ENCODE measurements at places on chromosomes 3 and 15.

DNA sequence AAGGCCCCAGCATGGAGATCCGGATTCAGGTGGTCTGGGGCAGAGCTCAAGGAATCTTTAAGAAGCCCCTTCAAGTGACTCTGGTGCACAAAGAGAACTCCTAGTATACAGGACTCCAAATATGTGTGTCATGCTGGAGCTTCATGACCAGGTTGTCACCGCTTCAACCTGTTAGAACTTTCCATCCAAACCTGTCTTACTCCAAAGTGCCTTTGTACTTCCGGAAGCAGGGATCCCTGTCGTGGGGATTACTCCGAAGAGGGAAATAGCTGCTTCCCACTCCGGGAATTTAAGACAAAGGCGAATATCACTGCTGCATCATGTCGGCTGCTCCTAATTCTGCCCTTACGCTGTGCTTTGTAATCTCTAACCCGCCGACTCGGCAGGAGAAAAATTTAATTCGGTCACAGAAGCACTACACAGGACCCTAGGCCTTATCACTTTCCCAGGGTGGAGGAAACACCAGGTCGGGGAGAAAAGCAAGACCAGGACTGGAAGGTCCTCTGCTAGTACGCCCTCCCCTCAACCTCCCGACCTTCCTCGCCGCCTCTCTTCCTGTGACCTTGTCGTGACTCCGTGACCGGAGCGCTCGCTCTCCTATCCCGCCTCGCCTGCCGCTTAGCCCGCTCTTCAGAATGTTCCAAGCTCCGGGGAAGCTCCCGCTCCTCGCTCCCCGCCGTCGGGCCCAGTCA, 730 bp downstream of the HIGD1A start:
- DNase-seq: peak; percentile 29

GRCh38 chr3:149603126-149604074, 54.4 kb downstream of the WWTR1 start:
- no peak for DNase-seq

DNA sequence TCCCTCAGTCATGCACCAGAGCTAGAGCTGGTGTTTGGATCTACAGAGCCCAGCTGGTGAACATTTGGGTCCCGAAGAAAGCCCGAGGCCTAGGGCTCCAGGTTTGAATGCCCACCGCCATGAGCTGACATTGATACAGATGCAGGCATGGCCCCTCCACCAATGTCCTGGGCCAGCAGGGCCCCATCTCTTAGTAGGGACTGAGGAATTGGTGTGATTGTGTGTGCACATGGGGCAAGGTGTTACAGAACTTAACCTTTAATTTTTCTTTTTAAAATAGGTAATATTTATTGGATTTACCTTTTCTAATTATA, 11.0 kb downstream of the PODXL2 start:
- DNase-seq: no peak

- DNase-seq: no peak
Measured at GRCh38 chr3:156285626-156286025, 165.2 kb downstream of the KCNAB1 start.

DNA sequence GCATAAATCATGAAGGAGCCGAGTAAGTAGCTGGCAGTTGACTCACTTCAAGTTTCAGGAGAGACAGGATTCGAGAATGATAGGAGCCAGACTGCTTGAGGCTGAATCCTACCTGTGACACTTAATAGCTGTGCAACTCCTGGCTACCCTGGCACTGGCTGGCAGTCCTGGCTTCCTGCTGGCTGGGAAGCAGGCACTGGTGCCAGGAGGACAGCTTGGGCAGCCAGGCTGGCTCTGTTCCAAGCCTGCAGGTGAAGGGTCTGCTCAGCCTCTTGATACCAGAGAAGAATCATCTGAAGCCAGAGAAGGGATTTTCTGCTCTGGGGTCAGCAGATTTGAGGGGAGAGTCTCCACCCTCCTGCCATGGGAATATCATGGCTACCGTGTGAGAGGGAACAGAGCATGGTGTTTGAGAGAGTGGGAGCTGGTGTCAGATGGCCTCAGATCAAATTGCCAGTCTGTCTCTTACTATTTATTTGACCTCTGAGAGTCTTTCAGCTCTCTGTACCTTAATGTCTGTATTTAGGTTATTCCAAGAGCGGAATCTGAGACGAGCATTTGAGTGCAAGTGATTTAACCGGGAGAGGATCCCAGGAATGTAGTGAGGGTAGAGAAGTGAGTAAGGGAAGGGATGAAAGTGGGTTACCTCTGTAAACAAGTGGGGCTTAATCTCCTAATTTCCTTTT, 4.4 kb upstream of the XIRP1 start:
- no peak for DNase-seq

DNA sequence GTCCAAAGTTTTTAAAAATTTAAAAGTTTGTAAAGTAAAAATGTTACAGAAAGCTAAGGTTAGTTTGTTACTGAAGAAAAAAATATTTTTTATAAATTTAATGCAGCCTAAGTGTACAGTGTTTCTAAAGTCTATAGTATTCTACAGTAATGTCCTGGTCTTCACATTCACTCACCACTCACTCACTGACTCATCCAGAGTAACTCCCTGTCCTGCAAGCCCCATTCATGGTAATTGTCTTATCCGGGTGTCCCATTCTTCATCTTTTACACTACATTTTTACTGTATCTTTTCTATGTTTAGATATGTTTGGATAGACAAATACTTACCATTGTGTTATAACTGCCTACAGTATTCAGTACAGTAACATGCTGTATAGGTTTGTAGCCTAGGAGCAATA, 36.7 kb upstream of the ATP10A start:
- DNase-seq: no peak

DNA sequence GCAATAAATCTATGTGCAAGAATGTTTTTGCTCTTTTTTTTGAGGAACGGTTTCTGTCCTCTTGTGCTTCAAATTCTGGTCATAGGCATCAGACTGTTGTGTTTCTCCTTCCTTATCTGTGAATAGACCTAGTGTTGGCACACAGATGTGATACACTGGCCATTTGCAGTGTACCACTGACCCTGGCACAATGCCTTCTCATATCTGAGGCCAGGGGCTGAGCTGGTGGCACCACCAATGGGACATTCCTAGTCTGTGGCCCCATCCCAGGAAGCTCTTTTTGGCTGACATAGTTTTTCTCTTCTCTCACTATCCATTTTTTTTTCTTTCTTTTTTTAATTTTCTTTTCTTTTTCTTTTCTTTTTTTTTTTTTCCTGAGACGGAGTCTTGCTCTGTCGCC, 40.4 kb downstream of the SH3GL3 start:
- no peak for DNase-seq

GRCh38 chr3:29611252-29611651, 330.4 kb downstream of the RBMS3 start:
- DNase-seq: no peak

DNA sequence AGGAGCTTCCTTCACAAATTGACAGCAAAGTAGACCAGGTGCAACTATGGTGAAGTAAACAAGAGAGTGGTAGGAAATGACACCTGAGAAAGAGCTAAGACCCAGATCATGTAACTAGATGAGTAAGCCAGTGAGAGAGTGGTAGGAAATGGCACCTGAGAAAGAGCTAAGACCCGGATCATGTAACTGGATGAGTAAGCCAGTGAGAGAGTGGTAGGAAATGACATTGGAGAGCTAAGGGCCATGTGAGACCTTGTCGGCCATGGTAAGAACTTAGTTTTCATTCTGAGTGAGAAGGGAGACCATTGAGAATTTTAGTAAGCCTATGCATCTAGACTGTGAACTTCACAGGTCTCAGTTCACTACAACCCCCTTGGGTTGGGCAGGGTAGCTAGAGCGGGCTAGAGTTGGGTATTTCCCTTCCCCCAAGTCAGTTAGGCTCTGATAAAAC, 5.4 kb upstream of the SENP7 start:
- DNase-seq: peak; percentile 86

- no peak for DNase-seq
Measured at GRCh38 chr3:23761440-23761896, 44.3 kb upstream of the UBE2E1 start.

DNA sequence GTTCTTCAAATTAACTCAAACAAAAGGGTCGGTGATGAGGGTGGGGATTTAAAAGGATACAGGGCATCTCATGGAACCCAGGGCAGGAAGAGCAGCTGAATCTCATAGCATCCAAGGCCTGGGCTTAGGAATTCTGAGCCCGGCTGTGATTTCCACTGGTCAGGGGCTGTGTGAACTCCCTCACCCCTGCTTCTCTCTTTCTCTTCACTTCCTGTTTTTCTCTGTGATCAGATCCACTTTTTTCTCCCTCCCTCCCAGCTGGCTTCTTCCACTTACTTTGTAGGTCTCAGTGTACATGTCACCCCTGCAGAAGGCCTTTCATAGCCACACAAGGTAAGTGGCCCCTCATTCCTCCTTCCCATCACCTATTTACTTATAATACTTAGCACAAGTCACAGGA, 68.2 kb upstream of the CORO2B start:
- DNase-seq: no peak

GRCh38 chr15:39040861-39041260, 476.2 kb upstream of the RASGRP1 start:
- no peak for DNase-seq

GRCh38 chr3:40396406-40396805, 9.4 kb downstream of the ENTPD3 start:
- no peak for DNase-seq

- DNase-seq: no peak
Measured at GRCh38 chr15:90465930-90466567, 63.7 kb upstream of the CRTC3 start.

- no peak for DNase-seq
Measured at GRCh38 chr3:23116081-23116837, 86.9 kb upstream of the UBE2E2 start.

DNA sequence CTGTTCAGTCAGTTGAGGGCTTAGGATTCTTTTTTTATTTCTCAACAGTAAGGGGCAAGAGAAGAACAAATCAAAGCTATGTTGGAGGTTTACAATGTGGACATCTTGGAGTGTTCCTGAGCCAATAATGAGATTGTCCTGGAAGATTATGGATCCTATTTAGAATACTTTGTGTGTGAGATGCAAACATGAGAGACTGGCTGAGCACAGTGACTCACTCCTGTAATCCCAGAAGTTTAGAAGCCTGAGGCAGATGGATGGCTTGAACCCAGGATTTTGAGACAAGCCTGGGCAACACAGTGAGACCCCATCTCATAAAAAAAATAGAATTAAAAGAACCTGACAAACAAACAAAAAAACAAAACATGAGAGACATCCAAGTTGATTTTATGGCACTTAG, 351.6 kb downstream of the GAP43 start:
- no peak for DNase-seq

GRCh38 chr3:124419303-124419702, 310.9 kb upstream of the UMPS start:
- no peak for DNase-seq

GRCh38 chr3:136350557-136350956, 100.4 kb downstream of the PCCB start:
- DNase-seq: no peak

DNA sequence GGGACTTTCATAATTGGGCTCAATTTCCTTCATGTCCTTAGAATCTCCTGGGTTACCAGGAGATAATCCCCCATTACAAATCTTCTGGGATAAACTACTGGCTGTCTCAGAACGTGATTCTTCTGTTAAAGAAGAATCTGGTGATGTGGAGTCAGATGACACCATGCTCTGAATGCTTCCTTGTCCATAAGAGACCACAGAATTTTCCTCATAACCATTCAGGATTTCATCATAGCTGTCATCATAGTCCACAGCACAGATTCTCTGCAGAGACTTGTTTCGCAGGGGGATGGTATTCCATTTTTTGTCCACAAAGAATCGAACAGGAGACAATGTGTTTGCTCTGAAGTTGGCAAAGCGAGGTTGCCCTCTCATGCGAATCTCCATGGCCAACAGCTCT, 109.8 kb upstream of the TSPAN3 start:
- DNase-seq: no peak

DNA sequence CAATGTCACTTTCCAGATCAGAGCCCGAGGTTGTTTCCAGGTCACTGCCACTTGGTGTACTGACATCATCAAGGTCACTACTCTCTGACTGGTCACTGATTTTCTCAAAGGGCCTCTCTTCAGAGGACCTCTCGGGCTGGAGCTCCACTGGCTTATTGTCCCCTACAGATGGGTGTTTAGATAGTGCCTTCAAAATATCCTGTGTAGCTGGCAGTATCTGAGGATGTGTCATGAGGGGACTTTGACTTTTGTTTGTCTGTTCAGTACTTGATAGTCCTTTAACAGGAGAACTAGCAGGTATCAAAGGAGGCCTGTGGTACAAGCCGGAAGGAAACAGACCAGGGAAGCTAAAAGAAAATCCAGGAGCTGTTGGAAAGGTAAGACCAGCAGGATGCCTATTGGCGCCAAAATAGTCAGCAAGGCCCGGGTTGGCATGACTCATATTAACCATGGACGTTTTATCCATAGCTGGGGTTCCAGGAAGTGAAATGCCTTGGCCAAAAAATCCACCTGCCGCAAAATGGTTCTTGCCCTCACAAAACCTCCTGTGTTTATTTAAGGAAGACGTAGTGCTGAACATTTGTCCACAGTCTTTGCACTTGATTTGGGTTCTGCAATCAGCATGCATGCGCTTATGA, 547.3 kb downstream of the MECOM start:
- DNase-seq: no peak

GRCh38 chr15:74245342-74245931, 9.3 kb downstream of the CCDC33 start:
- DNase-seq: no peak

GRCh38 chr3:107488942-107489341, 33.8 kb upstream of the BBX start:
- no peak for DNase-seq

DNA sequence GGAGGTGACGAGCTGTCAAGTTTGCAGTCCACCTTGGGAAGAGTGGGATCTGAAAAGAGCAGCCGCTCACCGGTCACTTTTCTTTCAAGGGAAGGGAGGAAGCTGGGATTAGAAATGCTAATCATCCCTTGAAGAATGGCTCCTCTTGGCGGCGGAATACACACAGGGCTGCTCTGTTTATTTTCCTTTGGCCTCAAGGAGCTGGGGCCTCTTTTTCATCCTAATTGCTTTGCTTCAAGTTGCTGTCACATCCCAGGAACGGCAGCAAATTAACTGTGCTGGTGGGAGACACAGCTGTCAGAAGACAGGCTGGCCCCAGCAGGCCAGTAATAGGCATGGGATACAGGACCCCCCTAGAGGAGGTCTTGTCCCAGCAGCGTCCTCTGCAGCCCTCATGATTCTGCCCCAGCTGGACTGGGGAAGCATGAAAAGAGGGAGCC, 6.7 kb downstream of the KBTBD13 start:
- DNase-seq: no peak

DNA sequence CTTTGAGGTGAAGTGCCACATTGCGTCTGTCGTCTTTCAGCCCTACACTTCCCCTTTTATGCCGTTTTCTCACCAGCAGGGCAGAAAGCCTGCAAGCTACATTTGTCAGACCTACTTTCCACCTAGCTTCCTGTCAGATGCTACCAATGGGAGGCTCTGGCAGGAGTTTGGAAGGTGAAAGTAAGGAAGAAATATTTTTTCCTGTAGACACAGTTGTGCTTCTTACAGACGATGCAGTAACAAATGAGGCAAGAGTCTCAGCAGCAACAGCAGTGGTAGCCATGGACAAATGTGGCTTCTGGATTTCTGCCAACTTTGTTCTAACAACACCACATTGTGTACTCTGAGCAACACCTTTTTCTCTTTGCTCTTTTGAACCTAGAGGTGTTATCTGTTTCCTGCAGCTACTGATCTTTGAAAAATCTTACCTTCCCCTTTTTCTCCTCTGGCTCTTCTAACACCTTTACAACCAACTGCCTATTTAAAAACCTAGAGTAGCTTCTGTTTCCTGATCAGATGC, 70.6 kb upstream of the STT3B start:
- DNase-seq: peak; percentile 88

GRCh38 chr15:35115155-35115725, 30.1 kb upstream of the NANOGP8 start:
- no peak for DNase-seq

- no peak for DNase-seq
Measured at GRCh38 chr3:114518206-114518808, 224.5 kb downstream of the TIGIT start.

All from CD4-positive, alpha-beta memory T cell (primary cell).